ENCODE measurements at places on chromosomes 5 and 9.

- no peak for DNase-seq
Observed at GRCh38 chr5:4130819-4131218, 535.2 kb downstream of the IRX1 start.

DNA sequence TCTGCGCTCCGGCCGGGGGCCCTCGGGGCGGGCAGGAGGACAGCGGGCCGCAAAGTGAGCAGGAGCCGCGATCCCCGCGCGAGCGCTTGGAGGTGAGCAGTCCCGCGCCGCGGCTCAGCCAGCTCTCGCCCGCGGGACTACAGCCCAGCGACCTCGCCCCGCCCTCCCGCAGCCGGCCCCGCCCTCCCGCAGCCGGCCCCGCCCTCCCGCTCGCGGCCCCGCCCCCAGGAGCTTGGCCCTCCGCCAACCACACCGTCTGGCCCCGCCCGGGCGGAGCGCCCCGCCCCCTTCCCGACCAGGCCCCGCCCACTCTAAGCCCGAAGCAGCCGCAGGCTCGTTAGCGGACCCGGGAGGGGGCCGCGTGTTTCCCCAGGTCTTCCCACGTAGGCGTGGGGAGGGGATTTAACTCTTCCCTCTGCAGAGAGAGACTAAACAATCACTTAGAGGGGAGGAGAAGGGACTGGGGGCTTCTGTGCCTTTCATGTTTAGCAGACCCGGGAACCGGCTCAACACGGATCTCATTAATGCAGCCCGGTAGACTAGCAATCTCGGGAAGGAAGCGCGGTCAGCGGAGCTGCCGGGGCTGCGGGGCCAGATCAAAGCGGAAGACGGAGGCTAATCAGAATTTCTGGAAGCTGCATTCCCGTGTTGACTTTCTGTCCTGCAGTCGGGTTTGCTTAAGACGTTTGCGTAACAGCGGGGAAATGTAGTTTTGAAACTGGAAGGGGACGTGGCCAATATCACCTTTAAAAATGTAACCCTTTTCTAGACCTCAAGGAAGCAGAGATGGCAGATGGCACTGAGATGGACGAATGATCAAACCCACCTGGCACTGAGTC is at the start of gene MYO10:
TSS of gene MYO10 (minus strand) at position 139 of the 839 bp plus-strand sequence. CDS start 480 bp downstream, outside the sequence.
- DNase-seq, result no peak

DNA sequence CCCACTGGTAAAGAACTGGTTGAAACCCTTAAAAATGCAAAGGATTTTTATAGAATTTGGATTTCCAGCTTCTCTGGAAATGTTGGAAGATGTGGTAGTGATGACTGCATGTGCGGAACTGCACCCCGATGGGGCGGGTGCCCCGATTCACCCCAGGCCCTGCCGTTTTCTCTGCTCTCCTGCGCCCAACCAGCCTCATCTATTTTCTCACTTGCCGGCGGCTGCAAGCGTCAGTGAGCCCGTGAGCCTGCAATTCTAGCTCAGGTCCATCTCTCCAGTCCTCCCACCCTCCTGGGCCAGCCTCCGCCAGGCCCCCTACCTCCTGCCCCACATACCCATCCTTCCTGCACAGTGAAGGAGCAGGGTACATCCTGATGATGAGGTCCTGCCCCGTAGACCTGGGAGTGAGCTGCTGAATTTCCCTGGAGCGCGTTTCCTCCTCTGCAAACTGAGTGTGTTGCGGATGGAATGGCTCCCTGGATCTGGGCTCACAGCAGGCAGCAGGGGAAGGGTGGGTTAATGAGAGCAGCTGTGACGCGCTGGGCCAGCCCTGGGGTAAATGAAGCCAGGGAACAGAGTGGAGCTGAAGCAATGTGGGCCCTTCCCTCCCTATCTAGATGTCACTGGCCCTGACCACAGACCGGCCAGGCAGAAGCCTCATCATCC is 45.9 kb upstream of the PHYKPL start:
- no peak for DNase-seq

DNA sequence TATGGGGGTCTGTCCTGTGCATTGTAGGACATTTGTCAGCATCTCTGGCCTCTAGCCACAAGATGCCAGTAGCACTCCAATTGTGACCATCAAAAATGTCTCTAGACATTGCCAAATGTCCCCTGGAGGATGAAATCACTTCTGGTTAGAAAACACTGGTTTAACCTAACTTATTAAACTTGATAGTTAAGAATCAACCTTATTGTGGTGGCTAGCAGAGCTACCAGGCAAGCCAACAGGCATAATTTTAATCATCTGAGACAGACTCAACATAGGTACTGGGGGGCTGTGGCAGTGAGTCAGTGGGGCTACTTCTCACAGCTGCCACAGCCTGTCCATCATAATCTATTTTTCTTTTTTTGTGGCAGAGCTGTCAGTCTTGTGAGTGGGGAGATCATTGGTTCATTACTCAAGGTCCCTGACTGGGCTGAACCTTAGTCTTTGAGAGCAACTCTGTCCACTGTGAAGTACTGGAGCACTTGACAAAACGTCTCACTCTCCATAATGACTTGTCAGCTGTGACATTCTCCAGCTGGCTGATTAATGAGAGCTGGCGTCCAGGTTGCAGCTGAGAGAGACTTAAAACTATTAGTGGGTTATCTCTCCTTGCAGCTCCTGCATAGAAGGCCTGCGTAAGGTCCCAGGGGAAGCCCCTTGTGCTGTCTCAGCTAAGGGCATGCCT is 107.9 kb downstream of the DCP2 start:
- DNase-seq, result no peak

DNA sequence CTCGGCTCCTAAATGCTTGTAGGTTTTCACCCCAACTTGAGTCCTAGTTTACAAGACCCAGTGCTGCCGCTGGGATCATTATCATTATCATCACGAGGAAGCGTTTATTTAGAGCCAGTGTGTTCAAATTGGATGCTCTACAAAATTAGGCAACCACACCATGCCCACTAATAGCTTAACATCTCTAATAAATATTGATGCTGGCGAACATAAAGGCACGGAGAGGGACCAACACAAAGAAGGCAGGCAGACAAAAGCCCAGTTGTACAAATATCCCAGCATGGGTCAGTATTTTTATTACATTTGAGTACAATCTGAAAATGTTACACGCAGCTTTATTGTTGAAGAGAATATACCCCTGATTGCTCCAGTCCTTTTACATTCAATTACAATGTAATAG is 4.7 kb downstream of the CFAP77 start:
- no peak for DNase-seq

GRCh38 chr5:110321117-110321516 is 405.4 kb downstream of the TMEM232 start:
- DNase-seq, result no peak

- DNase-seq, result no peak
Observed at GRCh38 chr5:1513326-1514026, 10.3 kb downstream of the LPCAT1 start.

- DNase-seq, result no peak
Observed at GRCh38 chr5:178314061-178314660, 81.6 kb upstream of the PHYKPL start.

GRCh38 chr9:7103367-7103766 is 345.6 kb downstream of the KDM4C start:
- no peak for DNase-seq

DNA sequence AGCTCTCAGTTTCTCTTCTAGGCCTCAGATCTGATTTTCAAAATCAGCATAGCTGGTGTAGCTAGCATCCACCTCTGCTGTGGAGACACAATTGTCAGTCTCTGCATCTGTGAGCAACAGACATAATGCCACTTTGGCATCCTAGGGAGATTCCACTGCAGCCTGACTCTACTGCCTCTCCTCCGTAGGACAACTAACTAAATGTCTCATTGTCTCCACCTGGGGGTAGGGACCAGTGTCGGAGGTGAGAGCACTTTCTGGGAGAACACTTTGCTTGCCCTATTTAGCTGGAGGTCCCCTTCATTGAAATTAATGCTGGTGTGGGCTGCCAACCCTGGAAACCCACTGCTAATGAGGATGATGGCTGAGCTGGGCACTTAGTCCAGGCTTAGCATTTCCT is 1.4 kb downstream of the PPP3R2 start:
- no peak for DNase-seq

DNA sequence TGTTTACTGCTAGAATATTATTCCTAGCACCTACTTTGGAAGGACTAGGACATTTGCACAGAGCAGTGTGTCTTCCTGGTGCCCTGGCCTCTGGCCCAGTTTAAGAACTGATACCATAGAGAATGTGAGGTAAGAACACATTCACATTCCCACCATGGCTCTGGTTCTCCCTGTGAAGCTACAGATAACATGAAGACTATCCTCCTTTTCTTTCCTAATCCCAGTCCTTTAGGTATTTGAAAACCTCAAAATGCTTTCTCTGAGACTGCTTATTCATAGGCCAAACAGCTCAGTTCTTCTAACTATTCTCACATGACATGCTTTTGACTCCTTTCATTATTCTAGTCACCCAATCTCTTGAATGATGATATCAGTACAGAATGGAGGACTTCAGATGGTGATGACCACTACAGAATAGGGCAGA is 11.9 kb downstream of the FAM219A start:
- DNase-seq, result no peak

DNA sequence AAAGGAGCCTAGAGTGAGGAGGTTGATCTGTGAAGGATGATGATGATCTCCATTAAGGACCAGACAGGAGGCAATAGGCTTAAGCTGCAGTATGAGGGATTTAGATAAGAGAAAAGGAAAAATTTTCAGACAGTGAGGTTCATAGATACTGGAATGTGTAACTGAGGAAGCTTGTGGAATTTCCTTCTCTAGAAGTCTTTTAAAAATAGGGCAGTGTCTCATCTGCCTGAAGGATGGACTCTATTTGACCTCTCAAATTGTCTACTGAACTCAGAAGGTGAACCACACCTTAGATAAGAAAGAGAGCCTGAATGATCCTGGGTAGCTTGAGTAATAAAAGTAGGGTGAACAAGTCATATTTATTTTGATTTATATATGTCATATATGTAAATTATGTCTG is 148.2 kb upstream of the CDKN2B start:
- no peak for DNase-seq

DNA sequence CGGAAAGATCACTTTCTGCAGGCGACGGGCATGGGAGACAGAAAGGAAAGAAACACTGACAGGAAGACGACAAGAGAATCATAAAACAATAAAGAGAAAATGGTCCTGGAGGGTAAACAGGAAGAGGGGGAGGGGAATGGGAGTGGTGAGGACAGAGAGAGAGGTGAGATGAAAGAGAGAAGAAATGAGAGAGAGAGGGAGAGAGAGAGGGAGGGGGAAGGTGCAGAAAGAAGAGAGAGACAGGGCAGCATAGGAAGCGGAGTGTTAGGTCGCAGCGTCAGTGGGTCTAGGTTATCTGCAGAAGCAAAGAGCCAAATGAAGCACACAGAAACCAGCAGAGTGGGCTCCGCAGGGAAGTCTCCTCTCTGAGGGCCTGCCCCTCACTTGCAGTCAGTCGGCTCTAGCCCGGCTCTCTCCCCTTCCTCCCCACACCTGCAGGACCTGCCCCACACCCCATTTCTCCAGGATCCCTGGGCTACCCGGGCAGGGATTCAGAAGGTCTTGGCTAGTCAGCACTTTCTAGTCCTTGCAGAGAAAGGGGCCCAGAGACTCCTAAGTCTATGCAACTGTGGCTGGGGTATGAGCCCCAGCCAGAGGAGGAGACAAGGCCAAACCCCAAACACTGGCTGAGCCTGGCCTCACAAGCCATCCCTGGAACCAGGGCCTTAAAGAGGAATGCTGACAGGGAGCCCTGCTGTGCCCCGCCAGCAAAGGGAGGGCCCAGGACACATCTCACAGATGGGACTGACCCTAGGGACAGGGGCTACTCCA is 29.7 kb upstream of the MEIKIN start:
- DNase-seq, result no peak

DNA sequence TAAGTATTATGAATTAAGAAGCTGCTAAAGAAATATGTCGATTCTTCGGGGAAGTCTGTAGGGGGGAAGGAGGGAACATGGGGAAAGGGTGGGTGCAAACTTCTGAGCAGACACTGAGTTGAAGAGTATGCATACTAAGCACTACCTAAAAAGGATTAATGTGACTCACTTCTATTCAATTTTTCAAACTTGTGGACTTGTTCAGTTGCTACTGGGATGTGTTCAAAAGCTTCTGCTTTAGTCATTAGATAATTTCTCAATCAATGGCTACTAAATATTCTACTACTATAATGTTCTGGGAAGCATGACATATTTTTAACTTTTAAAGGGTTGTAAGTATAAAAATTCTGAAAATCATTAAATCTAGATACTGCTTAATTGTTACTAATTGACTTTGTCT is 109.7 kb upstream of the FER start:
- no peak for DNase-seq
